NCI-H1048 (cell line): ENCODE measurements at places on chromosomes 12 and 14.

GRCh38 chr12:80677994-80678393 is 29.4 kb upstream of the MYF6 start:
- DNase-seq: no peak

GRCh38 chr12:70254225-70254624 is 11.0 kb downstream of the CNOT2 start:
- no peak for DNase-seq

- no peak for DNase-seq
Measured at GRCh38 chr12:58079806-58080205, 138.4 kb downstream of the ATP23 start.

- DNase-seq: no peak
Measured at GRCh38 chr12:12977231-12977630, 22.8 kb downstream of the HEBP1 start.

DNA sequence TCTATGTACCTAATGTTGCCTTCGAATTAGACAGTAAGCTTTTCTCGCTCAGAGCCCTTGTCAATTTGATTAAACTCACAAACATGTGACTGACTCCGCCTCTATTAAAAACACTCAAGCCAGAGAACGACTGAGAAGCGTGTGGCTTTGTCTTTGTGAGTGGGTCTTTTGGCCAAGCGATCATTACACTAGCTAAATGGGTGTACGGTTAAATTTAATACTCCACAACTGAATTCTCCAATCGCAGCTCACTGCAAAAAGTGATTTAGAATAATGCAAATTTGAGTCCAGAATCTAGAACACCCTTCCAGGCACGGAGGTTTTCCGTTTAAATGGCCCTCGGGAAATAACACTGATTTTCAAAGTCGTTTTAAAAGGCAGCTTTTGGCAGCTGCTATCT is 253.7 kb downstream of the EFCAB11 start:
- no peak for DNase-seq
